ENCODE measurements at places on chromosomes 7 and 10.

DNA sequence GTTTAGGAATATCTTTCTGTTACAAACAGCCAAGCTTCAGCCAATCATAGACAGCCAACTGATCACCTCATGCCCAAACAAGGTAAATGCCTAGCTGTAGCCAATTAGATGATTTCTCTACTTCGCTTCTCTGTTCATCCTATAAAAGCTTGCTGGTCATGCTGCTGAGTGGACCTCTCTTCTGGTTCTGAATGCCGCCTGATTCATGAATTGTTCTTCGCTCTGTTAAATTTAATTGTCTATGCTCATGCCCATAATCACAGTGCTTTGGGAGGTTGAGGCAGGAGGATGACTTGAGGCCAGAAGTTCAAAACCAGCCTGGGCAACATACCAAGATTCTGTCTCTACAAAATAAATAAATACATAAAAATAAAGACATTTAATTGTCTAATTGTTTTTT lies 698.1 kb upstream of the NRP1 start:
- no peak for DNase-seq

GRCh38 chr7:127598318-127598717 lies 4.8 kb downstream of the FSCN3 start:
- no peak for DNase-seq

DNA sequence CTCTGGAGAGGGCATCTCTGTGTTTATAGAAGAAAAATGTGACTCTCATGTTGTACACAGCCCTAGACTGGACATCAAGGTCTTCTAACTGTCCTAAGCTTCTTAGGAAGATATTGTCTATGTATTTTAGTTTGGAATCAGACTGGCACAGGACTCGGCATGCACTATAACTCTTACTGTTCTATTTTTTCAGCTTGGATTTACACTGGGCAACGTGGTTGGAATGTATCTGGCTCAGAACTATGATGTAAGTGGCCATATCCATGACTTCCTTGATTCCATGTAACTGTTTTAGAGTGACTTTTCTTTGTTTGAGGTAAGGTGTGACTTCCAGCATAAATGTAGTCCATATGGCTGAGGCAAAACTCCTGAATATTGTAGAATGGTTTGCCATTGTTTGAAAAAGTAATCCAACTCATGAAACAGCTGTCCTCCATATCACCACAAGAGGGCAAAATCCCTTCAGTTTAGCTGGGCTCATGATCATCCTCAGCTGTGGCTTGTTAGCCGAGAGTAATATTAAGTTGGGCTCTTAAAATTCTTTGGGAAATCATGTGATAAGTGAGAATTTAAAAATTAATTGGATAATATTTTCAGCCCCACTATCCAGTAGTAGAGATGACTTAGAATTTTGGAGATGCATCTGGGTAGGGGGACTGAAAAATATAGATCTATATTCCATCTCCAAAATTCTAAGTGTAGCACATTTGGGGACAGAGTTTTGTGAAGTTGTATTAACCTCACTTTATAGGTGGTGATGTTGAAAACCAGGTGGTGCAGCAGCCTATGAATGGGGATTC lies 10.4 kb downstream of the STMP1 start:
- no peak for DNase-seq

- no peak for DNase-seq
Observed at GRCh38 chr7:129644634-129645230, 33.2 kb downstream of the NRF1 start.

DNA sequence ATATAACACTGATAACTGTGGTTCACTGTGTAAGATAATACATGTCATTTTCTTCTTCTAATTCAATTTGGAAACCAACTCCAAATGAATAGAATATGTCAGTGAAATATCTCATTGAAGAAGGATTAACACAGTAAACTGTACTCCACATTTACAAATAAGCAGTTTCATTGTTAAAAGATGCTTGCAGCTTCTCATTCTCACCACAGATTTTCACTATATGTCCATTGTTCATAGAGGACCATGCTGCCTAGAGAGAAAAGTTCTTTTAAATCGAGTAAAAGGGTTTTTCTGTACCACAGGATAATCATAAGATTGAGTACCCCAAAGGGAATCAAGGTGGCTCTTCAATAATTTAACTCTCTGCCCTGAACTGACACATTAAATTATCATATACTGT lies 165.5 kb downstream of the LRRN3 start:
- DNase-seq: no peak
